ENCODE measurements at places on chromosomes 2 and 18.

GRCh38 chr18:80104364-80104779 lies 4.7 kb upstream of the ADNP2 start:
- no peak for DNase-seq

- DNase-seq: no peak
Measured at GRCh38 chr2:147628971-147629421, 215.8 kb upstream of the ACVR2A start.

DNA sequence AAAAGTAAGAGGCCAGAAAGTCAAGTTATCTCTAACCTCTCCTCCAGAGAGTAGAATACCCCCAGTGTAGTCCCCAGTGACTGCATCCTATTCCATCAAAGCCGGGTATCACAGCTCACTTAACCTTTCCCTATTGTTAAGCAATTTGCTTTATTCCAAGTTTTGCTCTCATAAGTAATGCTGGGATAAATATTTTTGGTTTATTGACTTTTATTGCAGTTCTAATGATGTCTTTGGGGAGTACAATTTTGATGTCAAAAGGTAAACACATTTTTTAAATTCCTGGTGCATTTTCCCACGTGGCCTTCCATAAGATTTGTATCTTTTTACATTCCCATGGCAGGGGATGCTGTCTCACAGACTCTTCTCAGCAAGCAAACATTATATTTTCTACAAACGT lies 43.3 kb downstream of the CMPK2 start:
- DNase-seq: no peak

DNA sequence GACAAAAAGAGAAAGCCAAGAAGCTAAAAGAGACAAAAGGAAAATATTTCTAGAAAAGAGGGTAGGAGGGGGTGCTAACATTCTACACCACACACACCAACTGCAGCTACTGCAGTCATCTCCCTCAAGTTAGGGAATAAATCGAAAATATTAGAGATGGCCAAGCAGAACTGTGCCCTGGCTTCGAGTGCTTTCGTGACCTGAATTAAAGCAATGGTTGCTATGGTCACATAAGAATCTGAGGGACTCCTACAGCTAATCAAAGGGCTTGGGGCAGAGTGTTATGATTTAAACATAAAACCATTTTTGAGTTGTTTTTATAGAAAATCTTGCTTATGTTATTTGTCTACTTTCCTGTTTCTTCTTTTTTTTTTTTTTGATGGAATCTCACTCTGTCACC lies 159.6 kb upstream of the HNRNPA3 start:
- no peak for DNase-seq

Measured in dorsolateral prefrontal cortex (tissue), 122 donors.